T-helper 2 cell (primary cell): ENCODE measurements at places on chromosomes 7 and 10.

- no peak for DNase-seq
These were observed 81.8 kb downstream of the COL13A1 start for GRCh38 chr10:69883310-69884023.

DNA sequence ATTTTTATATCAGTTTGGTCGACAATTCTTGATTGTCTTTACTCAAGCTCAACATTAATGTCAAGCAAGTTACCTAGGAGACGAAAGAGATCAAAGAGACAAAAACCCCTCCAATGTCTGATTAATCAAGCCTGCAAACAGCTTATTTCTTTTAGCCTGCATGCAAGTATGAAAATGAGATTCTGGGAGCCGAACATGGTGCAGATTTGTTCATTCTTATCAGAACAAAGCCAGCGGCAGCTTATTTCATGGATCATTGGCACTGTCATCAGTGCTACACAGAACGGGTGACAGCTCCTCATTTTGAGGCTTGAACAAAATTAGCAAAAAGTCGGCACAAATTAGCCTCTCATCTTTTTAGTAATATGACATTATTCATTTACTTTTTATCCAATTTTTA is 26.5 kb downstream of the FAM204A start:
- DNase-seq: no peak

- no peak for DNase-seq
These were observed 379.0 kb downstream of the SORCS1 start for GRCh38 chr10:106785528-106785927.

DNA sequence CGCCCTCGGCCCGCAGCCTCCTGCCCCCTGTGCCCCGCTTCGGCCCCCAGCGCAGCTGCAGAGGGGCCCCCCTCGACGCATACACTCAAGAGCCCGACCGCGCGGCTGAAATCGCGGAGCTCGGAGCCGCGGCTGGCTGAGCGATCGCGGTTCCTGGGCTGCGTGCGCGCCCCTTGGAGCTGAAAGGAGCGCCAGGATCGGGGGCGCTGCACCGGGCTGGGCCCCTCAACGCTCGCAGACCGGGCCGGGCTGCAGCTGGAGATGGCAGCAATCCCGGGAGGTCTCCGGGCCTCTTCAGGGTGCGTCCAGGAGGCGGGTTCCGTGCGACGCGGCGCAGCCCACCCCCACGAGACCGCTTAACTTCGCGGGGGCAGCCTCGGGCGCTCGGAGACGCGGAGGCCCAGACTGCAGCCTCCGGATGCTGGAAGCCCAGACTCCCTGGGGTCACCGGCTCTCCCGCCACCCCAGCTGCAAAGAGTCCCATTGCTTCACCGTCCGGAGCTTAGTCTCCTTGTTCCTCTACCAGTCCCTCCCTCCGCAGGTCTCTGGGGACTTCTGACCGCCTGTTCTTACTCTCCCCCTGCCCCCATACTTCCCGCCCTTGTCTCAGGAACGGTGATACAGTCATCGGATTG is 73.0 kb upstream of the LRRC4 start:
- DNase-seq: no peak

- no peak for DNase-seq
These were observed 436.0 kb upstream of the ADARB2 start for GRCh38 chr10:2173327-2173726.

DNA sequence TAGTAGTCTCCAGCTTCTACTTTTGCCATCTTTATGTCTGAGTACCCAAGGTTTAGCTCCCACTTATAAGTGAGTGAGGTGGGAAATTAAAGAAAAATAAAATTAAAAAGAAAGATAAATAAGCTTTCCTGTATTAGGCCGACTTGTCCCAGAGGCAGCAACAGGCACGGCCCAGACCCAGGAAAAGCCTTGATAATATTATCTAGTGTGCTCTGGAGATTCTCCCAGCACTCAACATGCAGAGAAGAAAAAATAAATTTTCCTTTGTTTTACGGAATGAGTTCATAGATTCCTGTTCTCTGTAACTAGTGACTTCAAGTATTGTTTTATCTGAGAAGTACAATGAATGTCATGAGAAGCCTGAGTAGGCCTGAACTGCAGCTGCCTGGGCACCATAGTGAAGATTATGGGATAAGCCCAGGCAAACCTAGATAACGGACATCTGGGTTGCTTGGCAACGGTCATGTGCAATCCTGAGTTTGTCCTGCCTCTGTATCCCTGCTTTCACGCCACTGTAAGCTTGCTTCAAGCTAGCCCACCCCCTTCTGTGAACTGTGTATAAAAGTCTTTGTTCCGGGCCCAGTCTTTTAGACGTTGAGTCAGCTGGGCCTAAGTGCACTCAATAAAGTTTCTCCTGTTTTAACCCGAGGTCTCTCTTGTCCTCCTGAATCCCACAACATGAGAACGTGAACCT is 6.4 kb downstream of the ATE1 start:
- no peak for DNase-seq

DNA sequence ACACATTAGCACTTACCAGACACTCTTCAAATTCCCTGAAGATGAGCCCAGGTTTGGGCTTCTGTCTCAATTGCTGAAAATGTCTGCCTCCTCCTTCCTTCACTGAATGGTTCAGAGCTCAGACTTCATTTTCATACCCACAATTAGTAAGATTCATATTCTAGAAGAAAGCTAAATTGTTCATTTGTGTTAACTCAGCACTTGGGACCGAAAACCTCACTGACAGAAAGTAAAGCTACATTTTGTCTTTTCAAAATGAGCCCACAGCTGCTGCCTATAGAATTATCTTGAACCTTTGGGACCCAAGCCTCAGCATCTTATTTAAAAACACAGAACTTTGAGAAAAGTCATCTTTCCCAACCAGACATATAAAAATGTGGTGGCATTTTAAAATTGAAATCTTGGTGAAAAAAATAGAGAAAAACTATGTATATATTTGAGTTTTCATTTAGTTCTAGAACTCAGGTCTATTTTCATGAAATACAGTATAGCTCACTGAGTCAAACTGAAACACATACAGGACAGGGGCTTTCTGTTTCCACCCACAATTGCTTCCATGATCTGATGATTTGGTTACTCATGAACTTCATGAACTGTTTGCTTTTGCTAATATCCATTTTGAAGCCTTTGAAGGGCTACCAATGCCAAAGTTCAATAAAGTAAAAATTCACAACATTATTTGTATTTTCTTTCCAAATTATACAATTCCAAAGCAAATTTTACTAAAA is 119.1 kb upstream of the PFKP start:
- DNase-seq: peak; percentile 92

DNA sequence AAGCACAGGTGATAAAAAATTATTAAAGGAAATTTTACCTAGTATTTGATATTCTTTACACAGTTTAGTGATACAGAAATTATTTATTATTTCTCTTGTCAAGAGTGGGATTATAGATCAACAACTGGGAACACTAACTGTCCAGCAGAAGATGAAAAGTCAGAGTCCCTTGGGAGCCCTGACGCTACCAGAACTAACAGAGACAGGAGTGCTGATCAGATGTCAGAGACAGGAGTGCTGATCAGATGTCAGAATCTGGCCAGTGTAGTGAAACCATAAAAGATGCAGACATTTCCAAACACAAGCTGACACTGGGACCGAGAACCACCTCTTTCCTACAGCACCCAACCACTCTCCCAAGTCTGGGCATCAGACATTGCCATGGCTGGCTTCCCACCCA is 828.2 kb downstream of the TNS3 start:
- no peak for DNase-seq

DNA sequence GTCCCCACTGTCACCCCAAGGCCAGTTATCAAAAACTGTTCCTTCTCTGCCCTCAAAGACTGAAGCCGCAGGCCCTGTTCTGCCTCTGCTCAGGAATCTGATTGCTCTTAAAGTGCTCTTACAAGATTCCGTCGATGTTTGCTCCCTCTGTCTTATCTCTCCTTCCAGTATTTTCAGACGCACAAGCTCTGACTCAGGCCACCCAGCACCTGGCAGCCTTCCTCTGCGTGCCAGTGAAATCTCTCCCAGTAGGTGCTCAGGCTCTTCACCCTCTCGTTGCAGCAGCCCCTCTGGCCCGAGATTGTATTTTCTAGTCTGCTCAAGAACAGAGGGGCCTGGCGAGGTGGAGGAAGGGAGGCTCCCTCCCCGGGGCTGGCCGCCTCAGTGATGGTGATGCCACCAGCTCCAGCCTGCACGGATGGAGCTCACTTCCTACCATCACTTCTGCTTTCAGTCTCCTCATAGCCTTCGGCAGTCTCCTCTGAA is 276.2 kb downstream of the USP6NL start:
- no peak for DNase-seq
